Endothelial cell (in vitro differentiated cells): ENCODE measurements at places on chromosomes 1 and 21.
A peak's percentile ranks its signal among the peaks of the same experiment; 100 is the strongest.

DNA sequence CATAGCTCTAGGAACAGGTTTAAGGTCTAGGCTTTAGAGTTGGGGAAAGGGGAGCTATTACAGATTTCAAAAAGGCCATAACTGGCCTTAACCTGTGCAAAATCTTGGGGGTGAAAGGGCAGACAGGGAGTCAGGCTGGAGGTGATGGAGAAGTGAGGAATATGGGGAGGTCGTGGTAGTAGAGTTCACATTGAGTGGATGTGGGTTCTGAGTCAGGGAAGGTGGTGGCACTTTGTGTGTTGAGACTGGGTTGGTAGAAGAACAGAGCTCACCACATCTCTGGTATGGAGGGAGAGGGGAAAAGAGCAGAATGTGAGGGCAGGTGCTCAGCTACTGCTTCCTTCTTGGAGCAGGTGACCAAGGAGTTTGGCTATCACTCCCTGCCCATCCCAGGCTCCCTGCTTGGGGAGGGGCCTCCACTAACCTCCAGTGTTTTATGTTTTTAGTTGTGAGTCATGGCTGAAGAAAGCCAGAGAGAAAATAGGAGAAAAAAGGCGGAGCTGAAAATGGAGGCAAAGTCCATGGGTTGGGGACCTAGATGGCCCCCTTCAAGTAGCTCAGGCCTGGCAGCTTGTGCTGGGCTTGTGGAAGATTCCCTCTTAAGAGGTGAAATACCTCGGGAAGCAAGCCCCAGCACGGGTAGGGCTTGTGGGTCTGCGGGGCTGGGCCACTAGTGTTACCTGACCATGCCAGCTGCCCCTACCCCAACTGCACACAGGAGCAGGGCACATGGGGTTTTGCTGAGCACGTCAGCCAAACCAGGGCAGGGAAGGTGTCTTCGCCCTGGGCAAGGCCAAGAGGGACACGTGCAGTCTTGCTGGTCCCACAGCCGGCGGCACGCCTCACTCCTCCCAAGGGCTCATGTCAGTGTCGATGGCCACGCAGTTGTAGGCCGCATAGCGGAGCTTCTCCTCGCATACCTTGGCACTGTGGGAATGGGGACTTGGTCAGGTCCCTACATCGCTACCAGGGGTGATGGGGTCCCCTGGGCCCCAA, 8.2 kb downstream of the HECTD3 start:
- H3K4me3 ChIP-seq = peak overlapping the region; percentile 2
- peaks cover 5% of the 10 kb centered on the region for H3K4me1 ChIP-seq
- peaks cover 15% of the 10 kb centered on the region for H3K27me3 ChIP-seq
- H3K36me3 ChIP-seq = peaks cover 41% of the 10 kb centered on the region
- H3K27ac ChIP-seq = no peak overlapping the region

DNA sequence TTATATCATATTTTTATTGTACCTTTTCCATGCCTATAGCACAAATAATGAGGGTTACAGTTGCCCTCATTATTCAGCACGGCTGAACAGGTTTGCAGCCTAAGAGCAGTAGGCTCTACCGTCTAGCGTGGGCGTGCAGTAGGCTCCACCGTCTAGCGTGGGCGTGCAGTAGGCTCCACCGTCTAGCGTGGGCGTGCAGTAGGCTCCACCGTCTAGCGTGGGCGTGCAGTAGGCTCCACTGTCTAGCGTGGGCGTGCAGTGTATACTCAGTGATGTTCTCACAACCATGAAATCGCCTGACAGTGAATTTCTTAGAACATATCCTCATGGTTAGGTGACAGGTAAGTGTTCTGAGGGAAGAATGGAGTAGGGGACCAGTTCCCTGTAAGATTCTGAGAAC, 84.9 kb downstream of the DYRK1A start:
- H3K27me3 ChIP-seq = peaks cover 6% of the 10 kb centered on the region
- H3K36me3 ChIP-seq = peaks cover 7% of the 10 kb centered on the region
- H3K4me1 ChIP-seq = peaks cover 49% of the 10 kb centered on the region

- DNase-seq = no peak
- H3K27me3 ChIP-seq = peaks cover 3% of the 10 kb centered on the region
- peaks cover 3% of the 10 kb centered on the region for H3K4me1 ChIP-seq
- no peak overlapping the region for H3K4me3 ChIP-seq
- no peaks in the 10 kb centered on the region for H3K36me3 ChIP-seq
Observed at GRCh38 chr21:39111931-39112550, 71.2 kb downstream of the PSMG1 start.

- H3K27ac ChIP-seq = no peak overlapping the region
- no peak for DNase-seq
- H3K36me3 ChIP-seq = no peaks in the 10 kb centered on the region
- H3K4me3 ChIP-seq = no peak overlapping the region
- H3K4me1 ChIP-seq = peaks cover 13% of the 10 kb centered on the region
Observed at GRCh38 chr1:244074559-244075171, 23.6 kb downstream of the ZBTB18 start.

GRCh38 chr1:232992227-232992626, 41.8 kb downstream of the NTPCR start:
- no peaks in the 10 kb centered on the region for H3K4me1 ChIP-seq
- H3K36me3 ChIP-seq = peaks cover 48% of the 10 kb centered on the region
- H3K27ac ChIP-seq = no peak overlapping the region
- DNase-seq = no peak
- peaks cover 2% of the 10 kb centered on the region for H3K27me3 ChIP-seq
- H3K4me3 ChIP-seq = no peak overlapping the region

DNA sequence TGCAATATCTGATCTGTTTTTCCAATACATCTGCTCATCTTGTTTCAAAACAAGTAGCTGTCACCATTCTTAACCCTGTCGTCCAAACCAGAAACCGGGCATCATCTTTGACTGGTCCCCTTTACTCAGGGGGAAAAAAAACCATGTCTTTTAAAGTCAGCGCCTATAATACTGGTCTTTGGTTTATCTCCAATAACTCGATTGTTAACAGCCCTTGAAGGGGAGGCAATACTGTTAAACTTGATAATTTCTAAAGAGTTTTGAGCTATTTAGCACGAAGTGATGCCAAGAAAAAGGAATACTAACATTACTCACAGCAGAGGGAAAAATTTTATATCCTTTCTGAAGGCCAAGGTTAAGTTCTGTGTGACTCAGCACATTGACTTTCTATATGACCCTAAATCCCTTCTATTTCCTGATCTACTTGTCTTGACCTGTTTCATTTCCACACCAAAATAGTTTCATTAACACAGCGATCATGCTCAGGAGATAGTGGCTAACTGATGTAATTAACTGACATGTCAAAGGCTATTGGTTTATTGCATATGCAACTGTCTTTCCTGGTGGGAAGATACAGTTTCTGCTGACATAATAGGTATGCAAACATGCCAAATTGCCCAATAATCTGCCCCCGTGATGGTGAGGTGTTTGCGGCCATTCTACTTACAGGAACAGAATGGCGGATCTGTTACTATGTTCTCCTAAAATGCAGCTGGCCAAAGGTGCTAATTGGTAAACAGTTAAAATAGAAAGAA, 59.1 kb downstream of the NFIA start:
- H3K4me1 ChIP-seq = peaks cover 20% of the 10 kb centered on the region
- peaks cover 4% of the 10 kb centered on the region for H3K27me3 ChIP-seq
- H3K36me3 ChIP-seq = no peaks in the 10 kb centered on the region
- H3K27ac ChIP-seq = no peak overlapping the region
- H3K4me3 ChIP-seq = no peak overlapping the region
- no peak for DNase-seq

DNA sequence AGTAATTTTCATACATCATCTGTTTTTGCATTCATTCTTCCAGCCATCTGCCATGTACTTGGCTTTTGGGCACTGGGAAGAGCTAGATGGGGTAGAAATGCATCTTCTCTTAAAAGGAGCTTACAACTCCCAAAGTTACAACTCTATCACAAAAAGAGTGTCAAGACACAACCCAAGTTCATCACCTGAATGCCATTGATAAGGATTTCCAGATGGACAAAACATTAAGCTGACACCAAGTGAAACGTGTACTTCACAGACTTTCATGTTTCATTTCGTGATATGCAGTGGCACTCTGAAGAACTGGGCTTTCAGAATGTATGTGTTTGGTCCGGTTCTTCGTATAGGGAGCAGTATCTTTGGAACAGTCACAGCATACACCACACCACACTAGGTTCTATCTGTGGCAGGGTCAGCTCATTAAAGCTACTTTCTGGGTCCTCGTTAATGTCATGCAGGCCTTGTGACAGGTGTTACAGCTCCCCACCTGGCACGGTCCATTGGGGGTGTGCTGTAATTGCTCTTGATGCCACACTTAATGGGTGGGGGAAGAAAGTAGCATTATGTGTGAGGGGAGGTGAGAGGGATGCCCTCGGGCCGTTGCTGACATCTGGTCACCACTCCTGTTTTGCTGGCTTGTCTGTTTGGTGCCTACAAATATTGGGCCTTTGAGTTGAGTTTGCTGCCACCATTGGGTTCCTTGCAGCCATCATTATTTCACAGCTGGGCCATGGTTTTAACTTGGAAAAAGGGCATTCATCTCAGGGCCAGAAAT, 164.9 kb downstream of the NFIA start:
- peaks cover 15% of the 10 kb centered on the region for H3K4me1 ChIP-seq
- H3K27ac ChIP-seq = no peak overlapping the region
- H3K4me3 ChIP-seq = no peak overlapping the region
- DNase-seq = no peak
- no peaks in the 10 kb centered on the region for H3K27me3 ChIP-seq

- H3K36me3 ChIP-seq = peaks cover 9% of the 10 kb centered on the region
- H3K4me1 ChIP-seq = peaks cover 26% of the 10 kb centered on the region
- no peak for DNase-seq
- H3K4me3 ChIP-seq = no peak overlapping the region
Observed at GRCh38 chr1:56491441-56491840, 87.9 kb downstream of the PLPP3 start.

DNA sequence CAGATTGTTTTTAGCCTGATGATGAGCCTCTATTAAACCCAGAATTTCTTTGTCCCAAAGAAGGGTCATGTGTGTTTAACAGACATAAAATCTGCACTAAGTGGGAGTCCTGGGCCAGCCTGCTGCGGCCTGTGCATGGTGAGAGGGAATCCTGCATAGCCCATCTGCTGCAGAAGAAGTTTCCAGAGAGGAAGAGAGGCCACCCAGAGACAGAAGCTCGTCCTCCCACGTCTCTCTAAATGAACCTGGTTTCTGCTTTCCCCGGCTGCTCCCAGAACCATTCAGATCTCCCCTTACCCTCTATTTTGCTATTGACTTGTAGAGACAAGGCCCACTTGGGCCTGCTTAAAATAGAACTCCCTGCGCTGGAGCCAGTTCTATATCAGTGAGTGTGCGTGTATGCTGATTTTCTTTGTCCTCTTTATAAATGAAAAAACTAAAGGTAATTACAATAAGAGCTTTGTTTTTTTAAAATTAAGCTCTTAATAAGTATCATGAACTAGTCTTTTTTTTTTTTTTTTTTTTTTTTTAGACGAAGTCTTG, 142.8 kb upstream of the RAB4A start:
- H3K36me3 ChIP-seq = no peaks in the 10 kb centered on the region
- DNase-seq = no peak
- H3K4me3 ChIP-seq = no peak overlapping the region
- peaks cover 28% of the 10 kb centered on the region for H3K4me1 ChIP-seq
- no peak overlapping the region for H3K27ac ChIP-seq

GRCh38 chr1:40932006-40932405, 47.5 kb upstream of the CTPS1 start:
- H3K27ac ChIP-seq = peak overlapping the region; percentile 50
- peaks cover 20% of the 10 kb centered on the region for H3K4me1 ChIP-seq
- H3K4me3 ChIP-seq = no peak overlapping the region
- H3K27me3 ChIP-seq = peaks cover 2% of the 10 kb centered on the region

DNA sequence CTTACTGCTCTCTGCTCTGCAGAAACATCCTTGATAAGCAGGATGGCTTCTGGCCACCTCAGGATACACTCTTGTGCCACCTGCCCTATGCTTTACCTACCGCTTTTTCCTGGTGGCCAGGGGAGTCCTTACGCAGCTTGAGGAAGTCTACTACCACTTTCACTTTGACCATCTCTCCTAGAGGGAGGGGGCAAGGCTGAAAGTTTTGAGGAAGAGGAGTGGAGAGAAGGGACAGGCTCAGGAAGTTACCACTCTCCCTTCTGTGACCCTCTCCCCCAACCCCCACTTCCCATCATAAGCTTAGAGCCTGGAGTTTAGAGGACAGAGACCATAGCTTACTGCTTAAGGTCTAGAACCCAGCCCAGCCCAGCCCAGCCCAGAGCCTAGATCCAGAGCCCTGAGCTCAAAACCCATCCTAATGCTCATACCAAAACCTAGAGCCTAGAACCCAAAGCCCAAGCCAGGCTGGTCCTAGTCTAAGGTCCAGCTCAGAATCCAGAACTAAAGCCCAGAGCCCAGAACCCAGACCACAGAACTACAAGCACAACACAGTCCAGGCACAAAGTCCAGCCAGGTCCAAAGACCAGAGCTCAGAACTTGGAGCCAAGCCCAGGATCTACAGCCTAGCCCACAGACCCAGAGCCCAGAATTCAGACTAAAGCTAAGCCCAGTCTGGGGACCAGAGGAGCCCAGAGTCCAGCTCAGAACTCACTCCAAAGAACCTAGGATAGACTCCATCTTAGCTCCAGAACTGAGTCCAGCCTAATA, 18.0 kb upstream of the MFSD2A start:
- peaks cover 1% of the 10 kb centered on the region for H3K36me3 ChIP-seq
- no peak overlapping the region for H3K27ac ChIP-seq
- DNase-seq = no peak
- H3K4me1 ChIP-seq = peaks cover 6% of the 10 kb centered on the region
- H3K4me3 ChIP-seq = no peak overlapping the region

- peaks cover 11% of the 10 kb centered on the region for H3K36me3 ChIP-seq
- peaks cover 23% of the 10 kb centered on the region for H3K4me1 ChIP-seq
- DNase-seq = no peak
- H3K27me3 ChIP-seq = peaks cover 9% of the 10 kb centered on the region
Observed at GRCh38 chr1:2272686-2273400, 44.7 kb downstream of the SKI start.

GRCh38 chr1:23742670-23743286, 493 bp upstream of the ELOA start:
- H3K4me1 ChIP-seq = peaks cover 21% of the 10 kb centered on the region
- DNase-seq = no peak
- peak overlapping the region; percentile 68 for H3K27ac ChIP-seq
- peaks cover 9% of the 10 kb centered on the region for H3K36me3 ChIP-seq

DNA sequence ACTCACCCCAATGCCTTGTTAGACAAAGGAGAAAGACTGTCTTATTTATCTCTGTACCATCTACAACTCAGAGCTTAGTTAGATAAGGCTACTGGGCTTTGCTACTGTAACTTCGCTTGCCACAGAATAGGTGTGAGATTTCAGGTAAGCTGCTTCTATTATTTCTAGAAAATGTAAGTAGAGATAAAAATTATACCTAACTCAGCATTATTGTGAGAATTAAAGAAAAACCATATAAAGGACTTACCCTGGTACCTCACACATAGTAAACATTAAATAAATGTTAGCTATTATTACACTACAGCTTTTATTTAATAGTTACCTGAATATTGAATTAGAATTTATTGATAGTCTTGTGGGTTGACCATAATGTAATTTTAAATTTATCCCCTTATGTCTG, 36.5 kb upstream of the EPHX4 start:
- H3K4me1 ChIP-seq = no peaks in the 10 kb centered on the region
- no peaks in the 10 kb centered on the region for H3K27me3 ChIP-seq
- no peak overlapping the region for H3K27ac ChIP-seq
- no peaks in the 10 kb centered on the region for H3K36me3 ChIP-seq

- no peak for DNase-seq
- no peak overlapping the region for H3K27ac ChIP-seq
- no peaks in the 10 kb centered on the region for H3K36me3 ChIP-seq
- no peak overlapping the region for H3K4me3 ChIP-seq
- no peaks in the 10 kb centered on the region for H3K27me3 ChIP-seq
Observed at GRCh38 chr1:75165264-75165663, 31.1 kb downstream of the LHX8 start.
